ENCODE measurements at places on chromosomes 7 and 10.

DNA sequence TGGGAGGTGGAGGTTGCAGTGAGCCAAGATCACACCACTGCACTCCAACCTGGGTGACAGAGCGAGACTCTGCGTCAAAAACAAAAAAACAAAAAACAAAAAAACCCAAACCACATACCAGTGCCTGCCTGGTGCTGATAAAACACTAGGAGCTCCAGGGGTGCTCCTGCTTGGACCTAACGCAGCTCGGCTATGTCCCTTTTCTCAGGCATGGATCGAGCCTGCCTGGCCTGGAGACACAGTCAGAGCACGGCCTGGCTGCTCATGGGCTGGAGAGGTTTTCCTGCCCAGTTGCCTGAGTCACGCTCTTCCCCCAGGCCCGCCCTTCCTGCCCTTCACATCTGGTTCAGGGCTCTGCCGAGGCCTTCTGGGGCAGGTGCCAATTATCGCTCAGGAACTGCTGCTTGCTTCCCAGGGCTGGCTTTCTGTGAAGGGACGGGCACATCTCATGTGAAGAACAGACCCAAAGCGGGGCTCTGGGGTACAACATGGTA lies 12.6 kb upstream of the NPFFR1 start:
- peak; percentile 96 for DNase-seq

GRCh38 chr10:35794703-35795102 lies 152.6 kb upstream of the FZD8 start:
- DNase-seq = no peak

DNA sequence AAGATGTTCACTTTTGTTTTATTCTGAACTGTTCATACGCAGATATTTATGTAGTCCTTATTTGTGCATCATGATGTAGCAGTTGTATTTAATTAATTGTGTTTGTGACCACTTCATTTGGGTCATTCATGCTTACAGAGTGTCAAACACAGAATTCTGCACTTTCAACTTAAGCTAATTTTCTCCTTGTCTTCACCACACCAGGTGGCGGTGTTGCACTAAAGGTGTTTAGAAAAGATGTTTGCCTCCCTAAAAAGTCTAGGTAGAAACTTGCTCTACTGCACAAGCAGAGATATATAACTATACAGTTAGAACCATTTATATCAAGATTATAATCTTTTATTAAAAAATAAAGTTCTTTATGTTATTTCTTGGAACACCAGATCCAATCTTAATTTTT lies 1.3 kb upstream of the TAS2R38 start:
- DNase-seq = peak; percentile 6

DNA sequence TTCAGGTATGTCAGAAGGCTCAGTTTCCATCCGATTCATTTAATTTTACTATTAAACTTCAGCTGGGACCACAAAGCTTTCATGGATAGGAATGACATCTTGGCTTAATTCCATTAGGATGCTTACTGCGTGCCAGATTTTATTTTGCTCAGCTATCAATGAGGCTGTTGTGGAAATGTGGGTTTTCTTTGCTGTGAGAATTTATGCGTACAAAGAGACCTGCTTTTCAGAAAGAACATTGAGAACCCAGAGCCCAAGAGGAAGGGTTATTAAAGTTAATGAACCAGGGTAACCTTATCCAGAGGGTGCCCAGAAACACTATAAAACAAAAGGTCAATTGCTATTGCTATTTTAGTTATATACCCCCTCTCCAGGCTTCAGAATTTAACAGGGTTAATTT lies 98.3 kb downstream of the MKLN1 start:
- DNase-seq = no peak

DNA sequence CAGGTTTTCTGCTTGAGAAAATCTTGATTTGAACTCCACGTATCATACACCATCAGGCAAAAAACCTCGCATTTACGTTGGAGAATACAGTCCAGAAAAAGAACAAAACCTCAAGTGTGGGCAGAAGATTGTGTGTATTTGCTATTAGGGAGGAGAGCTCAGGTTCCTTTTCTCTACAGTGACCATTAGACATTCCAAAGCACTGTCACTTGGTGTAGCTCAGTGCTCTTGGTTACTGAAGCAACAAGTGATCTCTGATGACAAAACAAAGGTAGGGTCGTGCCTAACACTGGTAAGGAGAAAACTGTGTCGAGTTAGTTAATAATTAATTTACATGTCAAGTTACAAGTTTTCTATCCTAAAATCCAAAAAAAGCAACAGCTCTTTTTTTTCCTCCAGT lies 72.6 kb downstream of the C1GALT1 start:
- DNase-seq = no peak

GRCh38 chr7:139960157-139960556 lies 102.6 kb downstream of the PARP12 start:
- peak; percentile 57 for DNase-seq

GRCh38 chr7:18727115-18727870 lies 231.7 kb downstream of the HDAC9 start:
- peak; percentile 45 for DNase-seq

- no peak for DNase-seq
Observed at GRCh38 chr7:3787717-3788264, 486.7 kb downstream of the SDK1 start.

DNA sequence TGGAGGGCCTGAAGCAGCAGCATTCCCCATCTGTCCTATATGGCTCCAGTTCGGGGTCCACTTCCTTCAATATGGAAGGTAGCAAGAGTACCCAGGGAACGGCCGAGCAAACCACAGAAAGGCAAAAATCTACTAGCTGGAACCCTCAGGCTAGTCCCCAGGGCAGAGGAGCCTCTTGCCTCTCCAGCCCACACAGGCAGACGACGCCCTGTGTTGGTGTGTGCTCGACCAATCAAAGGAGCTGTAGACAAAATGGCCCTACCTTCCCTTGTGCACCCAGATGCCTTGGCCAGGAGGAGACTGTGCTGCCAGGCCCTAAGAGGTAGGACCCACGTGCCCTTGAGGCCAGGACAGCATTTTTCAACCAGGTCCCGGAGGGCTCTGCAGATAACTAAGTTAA lies 91.5 kb downstream of the FAM53B start:
- no peak for DNase-seq

GRCh38 chr10:100890141-100890672 lies 22.6 kb upstream of the SLF2 start:
- no peak for DNase-seq

DNA sequence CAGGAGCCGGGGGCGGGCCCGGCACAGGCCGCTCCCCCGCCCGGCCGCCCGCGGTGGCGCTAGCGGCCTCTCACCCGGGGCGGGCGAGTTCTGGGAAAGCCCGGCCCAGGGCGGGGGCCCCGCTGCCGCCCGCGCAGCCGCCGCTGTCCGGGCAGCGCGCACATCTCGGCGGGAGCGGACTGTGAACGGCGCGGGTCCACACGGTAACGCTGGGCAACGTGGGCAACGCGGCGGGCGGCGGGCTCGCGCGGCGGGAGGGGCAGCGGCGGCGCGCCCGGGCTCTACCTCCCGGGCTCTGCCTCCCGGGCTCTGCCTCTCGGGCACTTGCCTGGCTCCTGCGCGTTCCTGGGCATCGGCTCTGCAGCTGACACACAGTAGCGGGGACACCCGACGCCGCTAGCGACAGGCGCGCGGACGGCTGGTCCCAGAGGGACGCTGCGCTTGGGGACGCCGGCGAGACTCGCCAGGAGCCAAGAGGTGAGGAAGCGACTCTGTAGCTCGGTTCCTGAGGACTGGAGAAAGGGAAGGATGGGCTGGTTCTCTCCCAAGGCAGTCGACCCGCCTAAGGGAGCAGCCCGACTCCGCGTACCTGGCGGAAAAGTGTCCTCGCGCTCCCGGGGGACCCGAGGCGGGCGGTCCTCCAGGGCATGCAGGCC lies at the start of gene PLCE1:
TSS of gene PLCE1 (plus strand) at position 150 of the 656 bp plus-strand sequence. CDS start 37,116 bp downstream, outside the sequence.
- DNase-seq = peak; percentile 20

DNA sequence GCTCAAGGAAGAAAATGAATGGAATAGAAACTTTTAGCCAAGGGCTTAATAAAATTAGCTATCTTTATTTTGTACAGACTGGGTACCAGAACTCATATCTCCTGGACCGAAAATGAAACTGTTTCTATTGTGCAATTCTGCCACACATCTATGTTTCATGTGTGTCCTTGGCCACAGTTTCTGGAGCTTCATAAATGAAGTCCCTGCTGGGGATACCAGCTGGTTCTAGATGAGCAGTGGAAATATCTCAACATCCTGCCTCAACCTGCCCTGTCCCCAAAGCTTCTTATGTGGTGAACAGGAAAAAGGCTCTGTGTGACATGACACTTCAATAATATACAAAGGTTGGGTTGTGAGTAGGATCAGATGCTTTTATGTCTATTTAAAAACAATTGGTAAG lies 310.1 kb upstream of the SORCS1 start:
- no peak for DNase-seq
